ENCODE measurements at places on chromosomes 16 and 17.

DNA sequence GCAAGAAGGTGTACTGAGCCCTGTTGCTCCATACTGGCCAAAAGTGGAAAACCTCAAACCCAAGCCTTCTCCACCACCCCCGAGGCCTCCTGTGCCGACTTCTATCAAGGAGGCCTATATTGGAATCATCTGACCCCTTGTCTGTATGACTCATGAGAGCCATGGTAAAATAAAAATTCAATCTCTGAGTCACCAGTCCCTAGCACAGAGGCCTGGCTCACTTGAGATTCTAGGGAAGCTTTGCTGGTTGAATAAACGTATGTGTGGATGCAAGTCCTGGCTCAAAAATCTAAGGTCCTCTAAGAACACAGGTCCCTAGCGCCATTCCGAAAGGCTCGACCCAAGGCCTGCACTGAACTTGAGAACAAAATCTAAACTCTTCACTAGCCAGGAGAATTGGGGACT, 15.0 kb downstream of the NSMCE1 start:
- no peak for DNase-seq

DNA sequence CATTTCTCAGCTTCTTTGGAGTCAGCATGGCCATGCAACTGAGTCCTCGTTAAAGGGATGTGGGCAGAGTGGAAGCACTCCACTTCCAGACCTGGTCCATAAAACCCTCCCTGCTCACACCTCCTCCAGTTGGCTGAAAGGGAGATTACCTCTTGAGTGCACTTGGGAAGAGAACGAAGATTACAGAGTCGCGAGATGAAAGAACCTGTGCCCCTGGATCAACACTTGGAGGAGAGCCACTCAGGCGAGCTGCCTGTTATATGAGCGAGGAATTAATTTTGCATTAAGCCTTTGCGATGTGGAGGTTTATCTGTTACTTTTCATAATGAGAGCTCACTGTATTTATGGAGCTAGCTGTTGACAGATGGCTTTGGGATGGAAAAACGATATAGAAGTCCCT, 147.9 kb downstream of the MAF start:
- no peak for DNase-seq

DNA sequence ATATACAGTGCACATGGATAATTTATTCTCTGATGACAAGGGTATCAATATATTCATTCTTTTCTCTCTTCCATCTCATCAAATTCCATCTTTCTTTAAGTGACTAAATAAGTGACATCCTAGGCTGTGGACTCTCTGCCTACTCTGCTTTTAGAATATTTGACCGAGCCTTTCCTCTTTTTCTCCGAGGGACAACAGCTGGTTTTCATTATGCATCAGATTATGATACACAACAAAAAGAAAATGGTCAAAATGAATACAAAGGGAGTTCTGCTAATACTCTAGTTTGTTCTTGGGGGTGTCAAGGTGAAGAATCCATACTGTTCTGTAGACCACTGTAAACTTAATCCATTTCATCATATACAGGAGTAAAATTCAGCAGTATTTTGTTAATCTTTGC, 942.6 kb downstream of the KCNJ2 start:
- no peak for DNase-seq

GRCh38 chr17:9644910-9645751, at the start of gene USP43:
USP43 (plus strand) TSS chr17:9645517; CDS start chr17:9645633, 116 bp downstream.
- peak; percentile 1 for DNase-seq

GRCh38 chr16:49281480-49281842, at the start of gene CBLN1:
CBLN1 (minus strand) TSS chr16:49281838; CDS start chr16:49281465, 373 bp downstream.
- no peak for DNase-seq

- DNase-seq, result no peak
Observed at GRCh38 chr17:10195090-10195805, 3.2 kb downstream of the GAS7 start.

GRCh38 chr16:5461141-5461540, 363.5 kb upstream of the EEF2KMT start:
- no peak for DNase-seq

GRCh38 chr16:85250609-85251223, 138.4 kb upstream of the CIBAR2 start:
- no peak for DNase-seq

DNA sequence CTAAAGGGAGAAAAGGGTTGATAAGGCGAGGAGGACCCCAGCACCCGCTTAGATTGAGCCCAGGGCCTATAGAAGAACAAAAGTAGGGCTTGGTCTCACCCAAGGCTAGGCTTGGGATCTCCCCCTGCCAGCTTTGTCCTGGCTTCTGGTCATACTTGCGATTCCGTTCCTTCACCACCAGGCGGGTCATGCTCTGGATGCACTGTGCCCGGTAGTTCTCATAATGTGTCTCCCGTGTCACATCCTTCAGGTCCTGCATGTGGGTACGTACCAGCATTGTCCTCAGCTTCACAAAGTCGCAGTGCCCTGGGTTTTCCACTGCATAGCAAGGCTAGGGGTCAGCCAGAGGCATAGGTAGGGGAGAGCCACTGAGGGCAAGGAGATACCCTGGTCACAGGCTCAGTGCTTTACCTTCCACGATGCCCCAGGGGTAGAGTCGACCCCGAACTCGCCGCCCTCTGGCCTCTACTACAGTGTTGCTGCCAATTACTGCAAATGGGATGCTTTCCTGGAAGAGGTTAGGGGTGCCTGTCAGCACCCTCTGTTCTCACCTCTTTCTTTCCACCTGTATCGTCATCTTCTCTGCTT, 6.5 kb upstream of the MTMR4 start:
- no peak for DNase-seq

DNA sequence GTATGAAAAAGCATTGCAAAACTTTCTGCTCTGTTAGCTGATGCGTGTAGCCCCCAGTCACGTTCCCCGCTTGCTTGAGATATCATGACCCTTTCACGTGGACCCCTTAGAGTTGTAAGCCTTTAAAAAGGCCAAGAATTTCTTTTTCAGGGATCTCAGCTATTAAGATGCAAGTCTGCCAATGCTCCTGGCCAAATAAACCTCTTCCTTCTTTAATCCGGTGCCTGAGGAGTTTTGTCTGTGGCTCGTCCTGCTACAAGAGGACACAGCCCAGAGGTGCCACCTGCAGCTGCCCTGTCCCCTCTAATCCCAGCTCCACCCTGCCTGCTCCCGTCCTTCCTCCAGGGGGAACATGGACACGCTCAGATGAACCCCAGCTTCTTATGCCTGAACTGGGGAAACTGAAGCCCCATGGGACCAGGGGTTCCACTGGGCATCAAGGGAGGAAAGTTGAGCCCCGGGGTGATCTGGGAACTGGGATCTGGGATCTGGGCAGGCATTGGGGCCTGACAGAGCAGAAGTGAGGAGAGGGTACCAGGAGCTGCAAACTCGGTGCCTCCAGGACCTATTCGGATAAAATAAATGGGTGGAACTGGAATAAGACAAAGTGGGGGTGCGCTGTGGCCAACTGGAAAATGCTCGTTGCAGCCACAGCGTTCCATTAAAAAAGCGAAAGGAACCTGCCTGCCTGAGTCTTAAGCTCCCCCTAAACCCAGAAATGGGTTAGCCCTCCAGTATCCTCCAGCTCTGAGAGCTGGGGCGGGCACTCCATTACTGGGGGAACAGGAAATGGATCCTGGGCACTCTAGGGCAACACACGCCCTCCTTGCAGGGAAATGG, 19.7 kb downstream of the QPRT start:
- DNase-seq, result no peak

DNA sequence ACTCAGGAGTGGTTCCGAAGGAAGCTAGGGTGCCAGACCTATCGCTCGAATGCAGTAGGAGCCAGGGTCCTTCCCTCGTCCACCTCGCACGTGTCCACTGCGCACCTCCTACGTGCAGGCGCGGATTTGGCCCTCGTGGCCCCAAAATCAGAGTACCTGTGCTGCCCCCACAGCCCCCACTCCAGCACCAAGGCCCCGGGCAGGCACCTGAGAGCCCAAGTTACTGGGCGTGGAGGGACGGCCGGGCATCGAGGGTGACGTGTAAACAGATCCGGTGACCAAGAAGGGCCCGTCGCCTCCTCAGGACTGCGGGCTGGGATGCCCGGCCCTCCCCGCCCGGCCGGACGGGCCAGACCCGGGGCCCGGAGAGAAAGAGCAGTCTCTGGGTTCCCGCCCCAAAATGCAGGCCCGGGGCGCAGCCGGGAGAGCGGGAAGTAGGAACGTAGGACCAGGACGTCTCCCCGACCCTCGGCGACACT, 492 bp downstream of the SLC25A39 start:
- DNase-seq, result no peak

DNA sequence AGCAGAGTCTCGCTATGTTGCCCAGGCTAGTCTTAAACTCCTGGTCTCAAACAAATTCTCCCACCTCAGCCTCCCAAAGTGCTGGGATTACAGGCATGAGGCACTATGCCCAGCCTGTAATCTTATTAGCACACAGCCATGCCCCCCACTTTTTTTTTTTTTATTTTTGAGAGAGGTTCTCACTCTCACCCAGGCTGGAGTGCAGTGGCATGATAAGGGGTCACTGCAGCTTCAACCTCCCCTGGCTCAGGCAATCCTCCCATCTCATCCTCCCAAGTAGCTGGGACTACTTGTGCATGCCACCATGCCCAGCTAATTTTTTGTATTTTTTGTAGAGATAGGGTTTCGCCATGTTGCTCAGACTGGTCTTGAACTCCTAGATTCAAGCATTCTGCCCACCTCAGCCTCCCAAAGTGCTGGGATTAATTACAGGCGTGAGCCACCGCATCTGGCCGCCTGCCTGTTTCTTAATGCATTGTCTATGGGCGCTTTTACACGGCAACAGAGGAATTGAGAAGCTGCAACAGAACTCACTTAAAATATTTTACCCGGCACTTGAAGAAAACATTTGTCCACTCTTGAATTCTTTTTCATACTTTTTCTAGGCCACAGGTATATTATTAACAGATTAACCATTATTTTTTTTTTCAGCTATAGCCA, 8.8 kb upstream of the CEP20 start:
- DNase-seq, result no peak

DNA sequence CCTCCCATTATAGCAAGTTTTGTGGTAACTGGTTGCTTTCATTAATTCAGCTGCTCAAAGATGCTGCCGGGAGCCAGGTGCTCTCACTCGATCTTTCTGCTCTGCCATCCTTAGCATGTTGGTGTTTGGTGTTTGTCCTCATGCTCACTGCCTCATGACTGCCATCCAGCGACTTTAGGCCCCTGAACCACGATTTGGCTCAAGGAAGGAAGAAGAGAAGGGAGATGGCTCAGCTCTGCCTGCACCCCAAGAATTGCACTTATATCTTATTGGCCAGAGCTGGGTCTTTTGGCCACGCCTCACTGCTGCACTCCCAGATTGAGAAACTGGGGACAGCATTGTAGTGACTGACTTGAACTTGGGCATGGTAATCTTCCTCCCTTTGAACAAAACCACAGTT, 52.7 kb downstream of the ARSG start:
- DNase-seq, result peak; percentile 93

DNA sequence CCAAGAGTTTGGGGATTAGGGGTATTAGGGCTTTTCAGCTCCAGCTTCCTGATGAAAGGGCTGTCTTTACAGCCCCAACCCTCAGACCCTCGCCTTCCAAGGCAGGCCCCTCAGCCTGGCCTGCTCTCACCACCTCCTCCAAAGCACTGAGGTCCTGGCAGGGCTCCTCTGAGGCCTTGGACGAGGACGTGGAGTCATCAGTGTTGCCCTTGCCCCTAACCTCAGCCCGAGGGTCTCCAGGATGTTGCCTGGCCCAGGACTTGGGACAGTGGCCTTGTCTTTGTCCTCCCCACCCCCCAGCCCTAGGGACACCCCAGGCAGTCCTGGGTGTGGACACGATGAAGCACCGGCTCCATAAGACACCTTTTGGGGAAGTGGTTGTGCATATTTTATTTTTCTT, 28.2 kb downstream of the B9D1 start:
- DNase-seq, result no peak

- DNase-seq, result no peak
Observed at GRCh38 chr16:31870809-31871208, 2.8 kb upstream of the ZNF267 start.

- DNase-seq, result no peak
Observed at GRCh38 chr16:55912022-55912421, 36.8 kb upstream of the CES5A start.

- no peak for DNase-seq
Observed at GRCh38 chr17:19021622-19022083, 17.1 kb upstream of the FAM83G start.

DNA sequence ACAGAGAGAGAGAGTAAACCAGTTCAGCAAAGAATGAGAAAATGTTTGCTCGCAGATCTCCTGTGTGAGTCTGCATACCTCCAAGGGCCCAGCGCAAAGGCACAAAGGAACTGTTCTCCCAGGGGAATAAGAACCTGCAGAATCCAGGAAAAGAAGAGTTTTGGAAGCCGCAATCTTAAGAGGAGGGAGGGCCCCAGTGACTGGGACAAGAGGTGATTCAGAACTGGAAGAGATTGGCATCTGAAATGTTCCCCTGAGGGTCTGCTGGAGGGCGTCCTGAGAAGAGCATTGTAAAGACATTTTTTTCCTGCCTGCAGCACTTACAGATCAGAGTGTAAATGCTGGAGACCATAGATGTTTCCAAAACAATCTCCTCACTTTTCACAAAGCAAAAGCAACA, 6.1 kb downstream of the ATMIN start:
- no peak for DNase-seq

- no peak for DNase-seq
Observed at GRCh38 chr17:6701719-6702118, 11.4 kb downstream of the SLC13A5 start.

DNA sequence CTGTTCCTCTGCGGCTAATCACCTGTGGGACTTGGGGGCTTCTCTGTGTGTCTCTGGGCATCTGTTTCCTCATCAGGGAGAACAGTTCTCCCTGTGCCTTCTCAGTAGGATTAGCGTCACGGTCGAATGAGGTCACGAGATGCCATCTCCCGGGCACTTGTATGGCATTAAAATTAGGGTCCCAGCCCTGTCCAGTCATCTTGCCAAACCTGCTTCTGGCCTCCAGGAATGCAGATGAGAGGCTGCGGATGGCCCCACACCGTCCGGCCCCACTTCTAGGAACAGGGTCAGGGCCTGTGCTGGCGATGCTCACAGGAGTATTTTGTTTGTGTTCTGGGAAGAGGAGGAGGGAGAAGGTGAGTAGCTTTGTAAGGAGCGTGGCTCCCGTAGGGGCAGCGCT, 58.5 kb downstream of the OR1D5 start:
- no peak for DNase-seq

DNA sequence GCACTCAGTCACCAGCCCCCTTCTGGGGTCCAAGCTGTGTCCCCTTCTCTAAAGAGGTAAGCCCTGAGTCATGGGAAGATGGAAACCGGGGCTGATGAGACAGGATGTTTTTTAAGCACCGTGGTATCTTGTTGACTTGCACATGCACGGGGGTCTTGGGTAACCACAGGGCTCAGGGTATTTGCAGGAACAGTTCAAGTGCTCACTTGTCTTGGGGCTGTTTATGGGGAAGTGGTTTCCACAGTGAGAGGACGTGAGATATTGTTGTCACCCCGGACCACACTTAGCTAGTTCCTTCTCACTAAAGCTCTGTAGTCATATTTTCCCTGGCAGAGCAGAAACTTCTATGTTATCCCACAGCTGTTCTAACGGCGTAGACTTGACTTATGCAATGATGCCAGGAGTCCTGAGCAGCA, 7.7 kb downstream of the CCL3L1 start:
- DNase-seq, result peak; percentile 91
